Activated CD4-positive, CD25-positive, alpha-beta regulatory T cell (primary cell): ENCODE measurements at places on chromosomes 2 and 18.

DNA sequence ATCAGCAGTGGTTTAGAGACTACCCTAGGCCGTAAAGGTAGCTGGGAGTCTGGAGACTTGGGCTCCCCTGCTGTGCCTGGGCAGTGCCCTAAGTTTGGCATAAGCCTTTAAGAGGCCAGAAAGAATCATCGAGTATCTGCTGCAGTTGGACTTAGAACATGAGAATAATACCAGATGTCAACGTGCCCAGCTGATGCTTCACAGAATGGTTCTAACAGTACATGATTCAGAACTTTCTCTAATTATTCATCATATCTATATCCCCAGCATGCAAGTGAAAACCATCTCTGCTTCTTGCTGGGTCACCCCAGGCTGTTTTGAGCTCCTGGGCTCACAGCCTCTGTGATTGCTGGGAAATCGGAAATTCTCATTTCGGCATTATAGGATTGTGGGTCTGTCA is 118.1 kb downstream of the NCK2 start:
- no peak for DNase-seq

GRCh38 chr2:20617892-20618467 is 32.9 kb downstream of the HS1BP3 start:
- no peak for DNase-seq

DNA sequence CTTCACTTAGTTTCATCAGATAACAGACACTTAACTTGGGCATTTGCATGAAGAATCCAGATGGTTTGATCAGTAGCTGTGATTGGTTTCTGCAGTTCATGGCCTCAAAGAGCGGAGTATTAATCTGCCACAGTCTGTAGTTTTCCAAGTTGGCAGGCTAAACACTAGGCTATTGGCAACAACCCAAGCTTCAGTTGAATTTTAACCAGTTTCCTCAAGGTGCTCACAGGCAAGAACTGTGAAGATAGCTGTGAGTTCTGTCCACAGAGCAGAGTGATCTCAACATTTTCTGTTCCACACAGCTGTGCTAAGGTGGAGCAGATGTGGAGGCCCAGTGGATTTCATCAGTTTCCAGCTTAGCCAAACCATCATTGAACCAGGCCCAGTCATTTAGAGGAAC is 469.5 kb upstream of the LINC00305 start:
- no peak for DNase-seq

DNA sequence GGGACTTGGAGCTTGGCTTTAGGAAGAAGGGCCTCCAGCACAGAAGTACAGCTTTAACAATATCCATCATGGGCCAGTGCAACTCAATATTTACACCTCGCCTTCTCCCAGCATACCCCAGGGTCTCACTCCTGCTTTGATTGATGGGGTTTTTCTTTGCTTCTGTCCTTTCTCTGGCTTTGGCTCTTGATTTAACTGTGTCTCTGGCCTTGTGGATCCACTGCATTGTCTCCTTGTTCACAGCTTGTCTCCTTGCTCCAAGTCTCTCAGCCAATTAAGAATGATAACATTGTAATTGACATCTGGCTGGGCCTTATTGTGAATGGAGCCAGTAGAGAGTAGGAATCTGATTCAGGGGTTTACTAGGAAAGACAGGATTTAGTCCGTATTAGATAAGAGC is 1019.5 kb downstream of the TMEM182 start:
- no peak for DNase-seq

DNA sequence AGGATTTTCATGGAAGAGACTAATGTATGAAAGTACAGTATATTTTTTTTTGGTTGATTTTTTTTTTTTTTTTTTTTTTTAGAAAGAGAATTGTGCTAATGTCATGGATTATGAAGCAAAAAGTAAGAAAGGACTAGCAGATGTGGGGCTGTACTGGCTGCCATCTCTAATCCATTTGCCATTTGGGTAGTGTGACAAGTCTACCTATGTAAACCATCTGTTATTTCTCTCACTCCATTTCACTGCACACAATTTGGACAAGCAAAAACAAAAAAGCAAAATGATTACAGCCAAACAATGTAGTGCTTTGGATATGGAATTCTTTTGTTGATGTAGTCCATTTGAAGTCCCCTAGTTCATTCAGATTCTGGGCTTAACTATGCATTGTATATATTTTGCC is 1355.4 kb downstream of the LRP1B start:
- DNase-seq = no peak

- no peak for DNase-seq
These were observed 176.1 kb downstream of the TMEM18 start for GRCh38 chr2:501130-501529.

DNA sequence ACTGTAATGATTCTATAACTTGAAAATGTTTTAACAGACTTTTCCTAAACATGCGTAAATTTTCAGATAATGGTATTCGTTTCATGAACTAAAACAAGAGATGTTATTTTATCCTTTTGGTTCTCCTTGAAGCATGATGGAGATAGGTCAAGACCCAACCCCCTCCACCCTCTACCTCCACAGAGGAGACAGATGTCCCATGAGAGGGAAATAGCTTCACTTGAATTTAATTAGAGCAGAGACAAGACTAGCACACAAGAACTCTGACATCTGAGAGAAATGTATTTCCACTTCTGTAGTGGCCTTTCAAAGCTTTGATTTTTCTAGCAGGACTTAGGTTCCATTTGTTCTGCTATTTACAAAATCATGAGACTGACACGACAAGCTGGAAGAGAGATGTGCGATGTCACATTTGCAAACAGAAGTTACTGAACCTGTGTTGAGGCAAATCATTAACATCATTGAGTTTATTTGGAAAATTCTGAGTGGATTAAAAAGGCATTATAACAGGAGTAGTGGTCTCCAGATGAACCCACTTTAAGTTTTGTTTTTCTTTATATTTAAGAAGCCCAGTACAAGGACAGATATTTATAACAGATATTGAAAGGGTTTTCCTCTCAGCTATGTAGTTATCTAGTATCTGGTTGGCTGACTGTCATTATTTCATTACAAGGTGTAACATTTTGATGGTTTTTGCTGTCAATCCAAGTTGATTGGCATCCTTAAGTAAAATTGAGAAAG is 276.2 kb downstream of the ASXL3 start:
- DNase-seq = no peak

GRCh38 chr2:169714699-169715098 is 18.9 kb upstream of the KLHL23 start:
- no peak for DNase-seq

DNA sequence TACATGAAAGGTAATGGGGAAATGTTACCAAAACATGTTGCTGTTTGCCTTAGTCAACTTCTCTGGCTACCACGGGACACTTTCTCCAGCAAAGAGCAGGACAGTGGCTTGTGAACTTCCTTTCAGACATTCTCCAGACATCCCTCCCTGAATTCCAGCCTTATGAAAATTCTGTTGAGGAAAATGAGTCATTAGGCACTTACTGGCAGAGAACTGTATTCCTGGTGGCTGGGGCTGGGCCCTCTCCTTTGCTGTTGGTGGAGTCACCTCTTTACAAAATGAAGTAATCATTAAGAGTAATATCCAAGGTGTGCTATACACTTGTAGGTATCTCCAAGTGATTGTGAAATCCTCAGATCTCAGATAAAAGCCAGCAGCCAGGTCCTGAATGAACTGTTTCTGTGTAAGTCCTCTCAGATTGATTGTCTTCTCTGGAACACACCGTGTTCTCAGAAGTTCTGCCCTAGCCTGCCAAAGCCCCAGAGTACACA is 1.3 kb upstream of the FAP start:
- DNase-seq = no peak

DNA sequence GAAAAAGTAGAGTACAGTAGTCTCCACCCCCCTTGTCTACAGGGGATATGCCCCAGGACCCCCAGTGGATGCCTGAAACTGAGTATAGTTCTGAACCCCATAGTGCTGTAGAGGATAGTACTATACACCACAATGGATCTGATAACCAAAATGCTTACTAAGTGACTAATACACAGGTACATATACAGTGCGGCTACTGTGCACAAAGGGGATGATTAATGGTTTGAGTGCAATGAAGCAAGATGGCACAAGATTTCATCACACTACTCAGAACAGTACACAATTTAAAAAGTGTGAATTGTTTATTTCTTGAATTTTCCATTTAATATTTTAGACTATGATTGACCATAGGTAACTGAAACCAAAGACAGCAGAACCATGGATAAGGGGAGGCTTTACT is 446.9 kb upstream of the NRP2 start:
- DNase-seq = no peak

DNA sequence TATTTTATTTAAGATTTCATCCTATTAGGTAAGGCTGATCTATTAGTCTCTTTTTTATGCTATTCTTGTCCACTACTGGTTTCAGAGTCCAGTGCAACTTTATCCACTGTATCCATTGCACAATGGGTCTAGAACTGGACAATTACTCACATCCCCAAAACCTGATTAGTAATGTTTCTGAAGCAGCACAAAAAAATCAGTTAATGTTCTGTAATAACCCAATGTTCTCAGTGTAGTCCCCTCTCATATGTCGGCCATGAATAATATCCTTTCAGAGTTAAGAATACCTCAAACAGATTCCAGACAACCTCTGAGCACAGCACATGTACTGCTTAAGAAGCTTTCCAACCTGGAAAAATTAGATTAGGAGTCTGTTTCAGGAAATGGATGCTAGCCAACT is 29.7 kb downstream of the MGAT4A start:
- no peak for DNase-seq

- DNase-seq = no peak
These were observed 383.6 kb upstream of the SALL3 start for GRCh38 chr18:78595924-78596573.

- no peak for DNase-seq
These were observed 448.1 kb upstream of the SMIM21 start for GRCh38 chr18:75875559-75875958.

GRCh38 chr2:85954590-85955458 is 66.0 kb upstream of the ST3GAL5 start:
- no peak for DNase-seq

GRCh38 chr2:186100636-186101035 is 362.0 kb downstream of the FSIP2 start:
- no peak for DNase-seq

GRCh38 chr2:6474161-6475140 is 391.3 kb downstream of the CMPK2 start:
- DNase-seq = no peak

GRCh38 chr2:71846669-71847291 is 300.9 kb downstream of the CYP26B1 start:
- no peak for DNase-seq

GRCh38 chr2:27376866-27377617 is 3.5 kb downstream of the ZNF513 start:
- DNase-seq = no peak

- no peak for DNase-seq
These were observed 53.2 kb downstream of the STEAP3 start for GRCh38 chr2:119276864-119277263.

GRCh38 chr2:49032126-49032525 is 122.2 kb downstream of the FSHR start:
- no peak for DNase-seq

GRCh38 chr2:223760838-223761502 is 76.4 kb downstream of the AP1S3 start:
- no peak for DNase-seq

DNA sequence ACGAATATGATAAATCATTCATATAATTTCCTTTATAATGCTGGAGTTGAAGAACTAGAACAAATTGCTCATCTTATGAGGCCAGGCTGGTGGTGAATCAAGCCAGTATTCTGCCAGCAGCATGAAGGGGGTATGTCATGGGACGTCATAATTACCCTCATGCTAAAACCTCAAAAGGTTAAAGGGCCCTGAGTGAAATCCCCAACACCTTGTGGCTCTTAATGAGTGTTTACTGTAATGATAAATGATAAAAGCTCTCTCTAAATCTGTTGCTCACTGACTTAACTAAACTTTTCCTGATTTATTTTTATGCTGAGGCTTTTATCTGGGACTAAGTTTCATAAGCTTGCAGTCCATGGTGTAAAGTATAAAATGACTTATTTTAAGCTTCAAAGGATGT is 18.3 kb upstream of the NEDD4L start:
- no peak for DNase-seq

GRCh38 chr2:101770726-101771125 is 73.2 kb downstream of the MAP4K4 start:
- no peak for DNase-seq

DNA sequence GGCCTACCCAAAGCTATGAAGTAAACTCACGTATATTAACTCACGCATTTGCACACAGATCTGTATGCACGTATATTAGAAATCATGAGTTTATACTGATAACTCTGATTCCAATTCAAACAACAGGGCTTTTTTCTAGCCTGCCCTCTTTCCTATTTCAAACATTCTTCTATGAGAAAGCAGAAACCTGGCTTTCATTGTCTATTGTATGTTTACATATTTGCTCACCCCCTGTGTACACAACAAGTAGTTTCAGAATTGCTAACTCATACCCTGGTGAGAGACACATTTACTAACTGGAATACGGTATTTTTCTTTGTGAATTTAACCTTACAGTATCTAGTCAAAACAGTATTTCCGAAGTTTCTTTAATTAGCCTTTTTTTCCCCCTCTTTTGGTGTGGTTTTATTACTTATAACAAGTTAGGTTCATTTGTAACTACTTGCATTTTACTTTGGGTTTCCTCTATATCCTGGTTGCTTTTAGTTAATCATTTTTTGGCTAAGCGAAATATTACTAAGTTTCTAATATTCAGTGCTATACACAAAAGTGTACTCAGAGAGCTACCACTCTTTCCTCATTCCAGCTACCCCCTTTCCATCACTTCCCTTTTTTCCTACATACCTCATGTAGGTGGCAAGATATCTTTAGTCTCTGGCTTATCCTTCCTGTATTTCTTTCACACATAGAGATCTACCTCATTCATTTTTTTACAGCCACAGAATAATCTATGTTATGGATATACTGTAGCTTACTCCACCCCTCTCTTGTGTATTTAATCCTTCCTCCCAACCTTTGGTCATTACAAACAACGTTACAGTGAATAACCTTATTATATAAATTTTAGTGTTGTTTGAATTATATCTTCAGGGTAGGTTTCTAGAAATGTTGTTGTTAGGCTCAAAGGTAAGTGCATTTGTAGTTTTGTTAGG is 112.7 kb upstream of the BCL2L11 start:
- no peak for DNase-seq

GRCh38 chr2:238203973-238204683 is 633 bp upstream of the ILKAP start:
- no peak for DNase-seq

DNA sequence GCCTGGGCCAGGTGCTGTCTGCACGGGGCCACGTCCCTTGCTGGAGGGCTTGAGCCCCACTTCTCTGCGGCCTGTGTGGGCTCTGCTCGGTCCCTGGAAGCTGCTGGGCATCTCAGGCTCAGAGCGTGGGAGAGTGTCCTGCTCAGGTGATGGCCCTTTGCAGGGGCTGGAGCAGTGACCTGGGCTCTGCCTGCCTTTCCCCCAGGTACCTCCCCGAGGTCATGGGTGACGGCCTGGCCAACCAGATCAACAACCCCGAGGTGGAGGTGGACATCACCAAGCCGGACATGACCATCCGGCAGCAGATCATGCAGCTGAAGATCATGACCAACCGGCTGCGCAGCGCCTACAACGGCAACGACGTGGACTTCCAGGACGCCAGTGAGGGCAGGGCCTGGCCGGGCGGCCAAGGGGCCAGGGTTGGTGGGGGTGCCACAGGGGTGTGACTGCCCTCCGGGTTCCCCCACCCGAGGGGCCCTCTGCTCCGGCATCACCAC is 29.9 kb downstream of the GPC1 start:
- no peak for DNase-seq

- DNase-seq = no peak
These were observed 1211.9 kb upstream of the NXPH2 start for GRCh38 chr2:139992078-139992477.
